ENCODE measurements at places on chromosomes 11 and 22. TPM values are rescaled to one million over a fixed set of nuclear protein-coding genes. Genes with fewer than 3 reads are reported as not detected.
A peak's percentile ranks its signal among the peaks of the same experiment; 100 is the strongest.

- no peak for DNase-seq
Observed at GRCh38 chr11:106086135-106086534, 8.7 kb downstream of the AASDHPPT start.

Gene IL17REL
- total RNA-seq = not detected

GRCh38 chr11:33847251-33847650 lies 44.6 kb downstream of the LMO2 start:
- no peak for DNase-seq

DNA sequence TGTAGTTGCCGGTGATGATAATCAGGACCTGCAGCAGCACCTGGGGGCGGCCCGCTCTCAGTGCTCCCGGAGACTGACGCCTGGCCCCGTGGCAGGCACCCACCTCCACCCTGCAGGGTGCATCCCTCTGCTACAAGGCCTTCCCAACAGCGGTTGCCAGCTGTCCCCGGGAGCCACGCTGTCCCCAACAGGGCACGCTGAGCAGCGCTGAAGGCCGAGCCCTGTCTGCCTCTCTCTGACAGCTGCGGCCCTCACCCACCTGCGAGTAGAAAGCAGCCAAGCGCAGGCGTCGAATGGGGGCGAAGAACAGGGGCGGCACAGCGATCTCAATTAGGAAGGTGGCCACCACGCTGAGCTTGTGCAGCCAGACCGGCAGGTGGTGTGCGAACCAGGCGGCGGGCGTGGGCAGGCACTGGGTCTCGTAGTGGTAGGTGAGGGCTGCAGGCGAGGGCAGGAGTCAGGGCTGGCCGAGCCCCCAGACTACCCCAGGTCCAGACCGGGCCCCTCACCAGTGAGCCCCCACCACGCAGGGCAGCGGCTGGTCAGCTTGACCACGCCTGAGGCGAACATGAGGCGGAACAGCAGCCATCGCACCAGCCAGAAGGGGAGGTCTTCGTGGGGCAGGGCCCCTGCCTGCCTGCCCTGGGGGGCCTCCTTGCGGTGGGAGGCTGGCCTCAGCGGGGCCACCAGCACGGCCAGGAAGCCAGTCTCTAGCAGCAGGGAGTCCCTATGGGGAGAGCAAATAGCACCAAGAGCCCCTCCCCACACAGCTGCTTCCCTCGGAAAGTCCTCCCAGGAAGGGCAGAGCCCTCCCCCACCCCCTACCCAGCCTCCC lies 1.5 kb downstream of the LMF2 start:
- DNase-seq = peak; percentile 51

Gene GLYAT
- not detected for total RNA-seq

- no peak for DNase-seq
Observed at GRCh38 chr11:10373929-10374328, 69.1 kb downstream of the ADM start.

Gene KCNK7
- 5.0 TPM for total RNA-seq

DNA sequence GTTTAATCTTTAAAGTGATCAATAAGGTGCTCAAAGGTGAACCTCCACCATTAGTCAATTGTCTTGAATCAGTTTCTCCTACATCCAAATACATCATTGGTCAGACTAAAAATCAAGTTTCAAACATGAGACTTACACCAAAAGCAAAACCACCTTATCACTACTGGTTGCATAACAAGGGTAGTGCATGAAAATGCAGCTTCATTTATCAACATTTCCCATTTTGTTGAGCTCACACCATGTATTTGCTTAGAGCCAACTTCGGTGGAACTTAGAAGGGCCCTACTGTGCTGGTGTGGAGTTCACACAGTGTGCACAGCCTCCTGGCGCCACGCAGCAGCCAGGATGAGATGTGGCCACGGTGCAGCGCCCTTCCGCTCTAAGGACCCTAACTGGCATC lies 23.1 kb upstream of the PHLDA2 start:
- DNase-seq = no peak

- no peak for DNase-seq
Observed at GRCh38 chr11:116175707-116176106, 597.1 kb downstream of the BUD13 start.

GRCh38 chr11:6377902-6378639 lies 12.2 kb upstream of the SMPD1 start:
- peak; percentile 38 for DNase-seq

DNA sequence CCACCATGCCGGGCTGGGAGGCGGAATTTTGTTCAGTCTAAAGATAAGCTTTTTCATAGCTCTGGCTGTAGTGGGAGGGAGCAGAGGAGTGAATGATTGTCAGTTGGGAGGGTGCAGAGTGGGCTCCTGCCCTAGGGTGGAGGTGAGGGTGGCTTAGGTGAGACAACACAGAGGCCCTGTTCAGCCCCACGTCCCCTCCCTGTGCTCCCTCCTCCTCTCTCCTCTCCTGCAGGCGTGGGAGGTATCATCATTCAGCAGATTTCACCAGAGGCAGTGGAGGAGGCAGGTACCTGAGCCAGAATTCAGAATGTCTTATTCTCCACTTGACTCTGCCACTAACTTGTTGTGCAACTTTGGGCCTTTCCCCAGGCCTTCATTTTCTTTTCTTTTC lies 1.7 kb upstream of the THRSP start:
- DNase-seq = no peak

GRCh38 chr11:104106136-104106754 lies 57.7 kb downstream of the PDGFD start:
- DNase-seq = no peak

GRCh38 chr22:50035131-50035881 lies 22.7 kb upstream of the IL17REL start:
- DNase-seq = no peak

- DNase-seq = no peak
Observed at GRCh38 chr11:27452147-27452546, 20.4 kb downstream of the LGR4 start.

Gene VPREB1
- total RNA-seq = not detected

- no peak for DNase-seq
Observed at GRCh38 chr11:17921659-17922415, 91.0 kb downstream of the SERGEF start.

GRCh38 chr11:46049325-46049897 lies 71.8 kb downstream of the PHF21A start:
- DNase-seq = no peak

- DNase-seq = no peak
Observed at GRCh38 chr22:30211124-30211820, 35.3 kb downstream of the LIF start.

Gene USP35
- 33.1 TPM for total RNA-seq

GRCh38 chr11:129372609-129373488 lies 2.8 kb upstream of the BARX2 start:
- no peak for DNase-seq

GRCh38 chr22:19990609-19991394 lies 25.8 kb downstream of the ARVCF start:
- no peak for DNase-seq

DNA sequence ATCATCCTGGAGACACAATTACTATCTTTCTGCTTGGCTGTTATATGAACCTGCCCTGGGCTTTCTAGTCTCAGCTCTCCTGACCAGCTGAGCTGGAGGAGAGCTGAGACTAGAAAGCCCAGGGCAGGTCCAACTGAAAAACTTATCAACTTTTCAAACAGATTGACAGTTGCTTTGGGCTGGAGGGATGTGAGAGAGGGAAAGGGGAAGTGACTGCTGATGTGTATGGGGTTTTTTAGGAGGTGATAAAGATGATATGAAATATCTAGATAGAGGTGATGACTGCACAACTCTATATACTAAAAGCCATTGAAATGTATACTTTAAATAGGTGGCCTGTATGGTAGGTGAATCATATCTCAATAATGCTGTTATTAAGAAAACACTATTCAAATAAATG lies 60.2 kb upstream of the CHRM4 start:
- DNase-seq = no peak

- no peak for DNase-seq
Observed at GRCh38 chr11:67665541-67666302, 8.7 kb downstream of the ALDH3B2 start.

DNA sequence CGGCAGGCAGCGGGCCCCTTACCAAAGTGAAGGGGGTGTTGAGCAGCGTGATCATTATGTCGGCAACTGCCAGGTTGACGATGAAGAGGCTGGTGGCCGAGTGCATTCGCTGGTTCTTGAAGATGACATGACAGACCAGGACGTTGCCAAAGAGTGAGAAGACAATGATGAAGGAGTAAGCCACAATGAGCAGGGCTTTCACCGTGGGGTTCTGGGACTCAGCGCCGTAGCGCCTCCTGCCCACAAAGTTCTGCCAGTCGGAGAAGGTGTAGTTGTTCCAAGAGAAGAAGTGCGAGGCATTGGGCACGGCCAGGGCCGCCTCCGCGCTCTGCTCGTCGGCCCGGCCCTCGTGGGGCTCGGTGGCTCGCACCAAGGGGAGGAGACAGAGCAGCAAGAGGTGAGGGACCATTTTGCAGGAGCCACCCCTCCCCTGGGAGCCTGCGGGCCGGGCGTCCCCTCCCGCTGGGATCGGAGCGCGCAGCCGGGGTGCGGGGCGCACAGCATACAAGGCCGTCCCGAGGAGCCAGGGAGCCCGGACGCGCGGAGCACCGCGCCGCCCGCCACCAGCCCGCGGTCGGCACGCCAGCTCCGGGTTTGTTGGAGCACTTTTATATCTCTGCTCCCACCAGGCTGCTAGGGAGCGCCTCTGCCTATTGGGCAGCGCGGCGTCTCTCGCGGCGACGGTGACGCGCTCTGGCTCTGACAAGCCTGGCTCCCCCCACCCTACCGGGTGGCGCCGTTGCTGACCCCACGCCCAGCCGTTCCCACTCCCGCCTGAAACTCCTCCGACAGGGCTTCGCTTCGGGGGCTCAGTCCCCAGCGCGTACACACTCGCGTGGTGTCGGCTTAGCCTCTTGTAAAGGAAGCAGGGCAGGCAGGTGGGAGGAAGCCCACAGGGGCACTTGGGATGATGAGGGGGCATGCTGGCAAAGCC lies at the start of gene GPR83:
Gene GPR83, minus strand, starts transcription at position 581 of the 934 bp plus-strand sequence. Its CDS starts 172 bp downstream, at position 409.
- DNase-seq = no peak

GRCh38 chr11:31558001-31558400 lies 48.4 kb downstream of the ELP4 start:
- no peak for DNase-seq

All from CD4-positive, alpha-beta T cell (primary cell).